A673 (cell line): ENCODE measurements at places on chromosomes 11 and 22.
A peak's percentile ranks its signal among the peaks of the same experiment; 100 is the strongest.

DNA sequence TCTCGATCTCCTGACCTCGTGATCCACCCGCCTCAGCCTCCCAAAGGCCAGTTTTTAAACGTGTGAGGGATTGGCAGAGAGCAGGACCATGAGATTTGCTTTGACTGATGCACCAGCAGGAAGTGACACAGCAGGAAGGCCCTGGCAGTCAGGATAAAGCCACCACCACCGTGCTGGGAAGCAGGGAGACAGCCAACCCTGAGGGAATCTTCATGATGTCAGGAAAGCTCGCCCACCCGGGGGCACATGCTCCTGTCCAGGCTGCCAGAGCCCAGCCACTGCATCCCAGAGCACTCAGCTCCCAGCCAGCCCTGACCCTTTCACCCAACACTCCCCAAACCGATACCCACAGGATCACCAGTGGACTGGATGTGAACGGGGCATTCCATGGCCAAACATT, 6.1 kb downstream of the TUBGCP6 start:
- DNase-seq = no peak

- no peak for DNase-seq
Measured at GRCh38 chr22:45774001-45774670, 102.5 kb downstream of the ATXN10 start.

- DNase-seq = no peak
Measured at GRCh38 chr11:65454311-65454695, 31.7 kb downstream of the NEAT1 start.

- DNase-seq = peak; percentile 82
Measured at GRCh38 chr11:32334822-32335221, 100.5 kb downstream of the WT1 start.

DNA sequence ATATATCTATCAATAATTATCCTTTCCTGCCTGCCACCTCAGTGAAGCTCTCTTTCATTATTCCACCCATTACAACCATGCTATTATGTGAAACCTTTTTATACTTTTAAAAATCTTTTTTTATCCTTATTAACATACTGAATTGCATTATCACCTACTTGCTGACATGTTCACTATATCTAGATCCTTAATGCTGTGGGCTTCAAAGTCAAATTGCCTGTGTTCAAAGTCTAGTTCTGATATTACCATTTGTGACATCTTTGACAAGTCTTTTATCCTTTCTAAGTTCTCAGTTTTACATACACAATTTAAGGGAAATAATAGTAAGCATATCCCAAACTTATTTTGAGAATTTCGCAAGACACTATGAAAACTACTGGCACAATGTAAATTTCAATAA, 2239.4 kb downstream of the LRRC4C start:
- peak; percentile 87 for DNase-seq

- peak; percentile 90 for DNase-seq
Measured at GRCh38 chr11:117010808-117011540, 87.3 kb downstream of the SIK3 start.

DNA sequence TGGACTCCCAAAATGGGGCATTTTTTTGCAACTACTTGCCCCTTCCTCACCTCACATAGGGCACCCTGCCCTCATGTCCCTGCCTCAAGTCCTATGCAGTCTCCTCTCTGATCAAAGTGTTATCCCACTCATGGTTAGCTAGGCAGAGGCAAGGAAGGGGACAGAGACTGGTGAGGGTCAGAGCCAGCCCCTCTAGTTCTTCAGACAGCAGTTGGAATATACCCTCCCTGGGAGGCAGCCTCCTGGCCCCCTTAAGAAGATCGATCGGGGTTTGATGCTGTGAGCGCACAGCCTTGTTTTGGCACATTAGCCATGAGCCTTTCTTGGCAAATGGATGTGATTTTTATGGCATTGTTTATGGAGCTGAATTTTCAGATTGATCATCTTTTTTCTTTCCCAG, 436.9 kb downstream of the BUD13 start:
- DNase-seq = no peak

- no peak for DNase-seq
Measured at GRCh38 chr11:1542267-1542666, 29.8 kb downstream of the DUSP8 start.

DNA sequence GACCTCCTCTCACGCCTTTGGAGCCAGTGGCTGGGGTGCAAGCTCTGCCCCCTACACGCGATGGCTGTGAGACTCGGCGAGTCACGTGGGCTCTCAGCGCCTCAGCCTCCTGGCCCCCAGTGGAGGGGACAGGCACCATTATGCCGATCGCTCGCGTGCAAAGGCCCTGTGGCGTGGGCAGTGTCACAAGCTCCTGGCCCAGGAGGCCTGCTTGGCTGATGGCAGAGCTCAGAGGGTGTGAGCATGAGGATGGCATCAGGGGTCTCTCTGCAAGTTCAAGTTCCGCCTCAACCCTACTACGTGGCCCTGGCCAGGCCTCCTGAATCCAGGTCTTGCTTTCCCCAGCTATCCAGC, 90.8 kb upstream of the KCNQ1OT1 start:
- no peak for DNase-seq

DNA sequence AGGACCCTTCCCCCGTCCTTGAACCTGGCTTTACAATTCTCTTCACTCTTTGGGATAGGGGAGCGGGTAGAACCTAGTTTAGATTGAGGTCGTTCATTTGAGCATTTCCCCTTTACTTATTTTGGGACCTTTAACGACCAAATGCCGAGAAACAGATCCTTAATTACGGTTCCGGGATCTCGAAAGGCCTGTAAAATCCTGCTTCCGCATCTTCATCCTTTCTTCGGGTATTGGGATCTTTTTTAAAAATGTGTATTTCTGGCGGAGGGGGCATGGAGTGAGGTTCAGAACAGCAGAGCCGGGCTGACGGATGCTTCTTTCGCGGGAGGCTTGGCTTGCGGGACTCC, 395 bp upstream of the HIPK3 start:
- DNase-seq = no peak

GRCh38 chr11:130611791-130612251, 163.4 kb downstream of the ADAMTS15 start:
- peak; percentile 32 for DNase-seq

DNA sequence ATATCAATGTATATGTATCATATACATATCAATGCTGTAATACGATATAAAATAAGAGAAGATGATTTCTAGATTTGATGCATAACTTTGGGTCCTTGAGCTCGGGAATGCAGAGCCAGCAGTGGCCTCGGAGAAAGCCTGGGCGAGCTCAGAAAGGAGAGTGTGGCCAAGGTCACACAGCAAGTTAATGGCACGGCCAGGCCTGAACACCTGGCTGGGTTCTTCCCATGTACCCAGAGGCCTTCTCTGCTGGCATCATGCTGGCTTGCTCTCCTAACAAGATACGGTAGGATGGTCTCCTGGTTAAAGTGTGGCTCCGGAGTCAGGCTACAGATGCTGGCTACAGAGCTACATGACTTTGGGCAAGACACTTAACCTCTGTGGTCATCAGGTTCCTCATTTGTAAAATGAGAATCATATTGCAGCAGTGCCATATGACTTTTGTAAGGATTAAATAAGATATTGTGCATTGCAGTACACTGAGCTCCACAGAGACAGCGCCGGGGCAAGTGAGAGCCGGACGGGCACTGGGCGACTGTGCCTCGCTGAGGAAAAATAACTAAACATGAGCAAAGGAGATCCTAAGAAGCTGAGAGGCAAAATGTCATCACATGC, 29.9 kb downstream of the TPST2 start:
- DNase-seq = no peak

DNA sequence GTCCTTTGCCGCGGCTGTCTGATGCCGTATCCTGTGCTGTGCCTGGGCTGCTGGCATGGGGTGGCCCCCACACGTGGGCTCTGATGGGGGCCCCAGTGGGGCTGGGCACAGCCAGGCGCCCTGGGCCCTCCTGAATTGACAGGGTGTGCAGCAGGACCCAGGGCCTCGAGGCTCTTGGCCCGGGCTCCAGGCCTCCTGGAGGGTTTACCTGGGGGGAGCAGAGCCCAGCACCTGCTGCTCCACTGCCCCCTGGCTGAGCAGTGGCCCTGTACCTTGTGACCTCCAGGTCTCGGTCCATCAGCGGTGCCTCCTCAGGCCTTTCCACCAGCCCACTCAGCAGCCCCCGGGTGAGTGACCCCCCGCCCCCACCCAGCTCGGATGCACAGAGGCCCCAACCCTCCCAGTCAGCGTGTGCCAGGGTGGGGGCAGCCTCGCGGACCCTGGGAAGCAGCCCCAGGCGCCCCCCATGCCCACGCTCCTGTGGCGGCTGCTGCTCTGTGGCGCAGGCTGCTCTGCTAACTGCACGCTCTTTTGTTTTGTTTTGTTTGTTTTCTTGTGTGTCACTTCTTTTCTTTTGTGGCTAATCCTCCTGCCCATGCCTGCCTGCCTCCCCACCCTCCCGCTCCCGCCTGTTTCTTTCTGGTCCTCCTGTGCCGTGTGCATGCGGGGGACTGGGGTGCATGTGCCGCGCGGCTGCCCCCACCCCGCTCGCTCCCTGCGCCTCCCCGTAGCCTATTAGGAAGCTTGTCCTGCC, 36.9 kb downstream of the MOB2 start:
- no peak for DNase-seq

DNA sequence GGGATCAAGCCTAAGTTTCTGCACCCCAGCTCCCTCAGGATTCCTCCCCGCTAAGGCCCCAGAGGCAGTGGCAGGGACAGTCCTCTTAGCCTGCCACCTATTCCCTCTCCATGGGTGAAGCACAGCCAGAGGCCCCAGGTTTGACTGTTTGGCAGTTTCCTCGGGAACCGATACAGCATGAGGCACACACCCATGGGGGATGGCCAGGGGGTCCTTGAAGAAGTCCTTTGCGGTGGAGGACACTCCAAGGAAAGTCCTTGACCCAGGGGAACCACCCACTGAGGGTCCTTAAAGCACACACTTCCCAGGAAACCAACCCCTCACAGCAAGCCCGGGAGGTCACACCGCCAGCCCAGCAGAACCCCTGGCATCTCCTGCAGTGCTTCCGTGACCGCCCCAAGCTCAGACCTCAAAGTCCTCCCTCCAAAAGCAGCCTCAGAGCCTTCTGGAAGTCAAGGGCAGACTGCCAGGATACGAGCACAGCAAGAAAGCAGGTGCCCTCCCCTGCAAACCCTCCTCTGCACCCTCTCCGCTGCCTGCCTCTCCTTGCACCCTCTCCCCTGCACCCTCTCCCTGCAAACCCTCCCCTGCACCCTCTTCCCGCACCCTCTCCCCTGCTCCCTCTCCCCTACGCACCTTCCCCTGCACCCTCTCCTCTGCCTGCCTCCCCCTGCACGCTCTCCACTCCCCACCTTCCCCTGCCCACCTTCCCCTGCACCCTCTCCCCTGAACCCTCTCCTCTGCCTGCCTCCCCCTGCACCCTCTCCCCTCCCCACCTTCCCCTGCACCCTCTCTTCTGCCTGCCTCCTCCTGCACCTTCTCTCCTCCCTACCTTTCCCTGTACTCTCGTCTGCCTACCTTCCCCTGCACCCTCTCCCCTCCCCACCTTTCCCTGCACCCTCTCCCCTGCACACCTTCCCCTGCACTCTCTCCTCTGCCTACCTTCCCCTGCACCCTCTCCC, 1.4 kb downstream of the SIGIRR start:
- peak; percentile 23 for DNase-seq

- DNase-seq = no peak
Measured at GRCh38 chr11:9820260-9820659, 156.4 kb downstream of the SWAP70 start.

- no peak for DNase-seq
Measured at GRCh38 chr11:103949781-103950180, 86.7 kb upstream of the DDI1 start.

DNA sequence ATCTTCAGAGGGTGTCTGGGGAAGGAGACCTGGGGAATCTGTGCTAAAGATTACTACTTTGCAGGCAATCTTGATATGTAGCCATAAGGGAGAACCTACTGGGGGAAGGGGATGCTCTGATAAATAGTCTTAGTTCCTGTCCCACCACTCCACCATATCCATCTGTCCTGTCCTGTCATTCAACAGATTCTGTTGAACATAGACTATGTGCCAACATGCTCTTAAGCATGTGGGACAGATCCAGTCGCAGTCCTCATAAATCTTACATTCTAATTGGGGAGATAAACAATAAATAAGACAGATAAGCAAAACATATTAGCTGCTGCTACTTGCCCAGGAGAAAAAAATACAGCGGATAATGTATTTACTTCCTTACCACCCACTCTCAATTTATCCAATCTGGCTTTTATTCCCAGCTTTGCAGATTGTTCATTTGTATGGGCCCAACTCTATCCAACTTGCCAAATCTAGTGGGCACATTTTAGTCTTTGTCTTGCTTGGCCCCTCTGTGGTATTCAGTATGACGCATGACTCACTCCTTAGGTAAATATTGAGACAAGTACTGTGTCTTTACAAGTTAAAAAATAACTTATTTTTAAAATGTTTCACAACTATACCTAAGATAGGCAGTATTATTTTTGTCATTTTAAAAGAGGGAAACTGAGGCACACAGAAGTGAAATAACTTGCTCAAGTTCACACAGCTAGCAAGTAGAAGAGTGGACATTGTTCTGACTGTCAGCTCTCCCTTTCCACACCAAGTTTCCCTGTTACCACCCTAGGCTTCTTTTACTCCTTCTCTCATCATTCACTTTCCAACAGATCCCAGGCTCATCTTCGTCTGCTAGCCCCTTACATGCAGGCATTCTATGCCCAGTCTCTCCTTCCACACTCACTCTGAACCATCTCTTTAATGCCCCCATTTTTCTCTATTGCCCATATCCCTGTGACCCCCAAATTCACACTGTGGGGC, 133.6 kb upstream of the SESN3 start:
- no peak for DNase-seq

DNA sequence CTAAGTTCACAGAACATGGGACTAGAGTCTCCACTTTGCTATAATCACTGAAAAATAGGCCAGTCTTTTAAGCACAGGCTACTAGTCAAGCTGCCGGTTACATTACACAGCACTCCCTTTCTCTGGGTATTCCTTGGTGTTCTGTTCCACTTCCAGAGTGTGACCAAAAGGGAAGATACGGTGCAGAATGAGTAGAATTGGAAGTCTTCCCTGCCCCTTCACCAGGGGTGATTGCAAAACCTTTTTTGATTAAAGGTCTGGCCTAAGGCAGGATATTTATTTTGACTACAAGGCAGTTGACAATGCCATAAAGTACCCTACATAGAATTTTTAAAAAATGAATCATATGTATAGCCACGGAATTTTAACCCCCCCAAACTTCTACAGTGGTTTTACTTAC, 59.6 kb upstream of the ADORA2A start:
- no peak for DNase-seq

- DNase-seq = no peak
Measured at GRCh38 chr11:115982666-115983065, 478.5 kb upstream of the CADM1 start.

GRCh38 chr22:22507743-22508273, 734 bp downstream of the ZNF280B start:
- DNase-seq = peak; percentile 15

DNA sequence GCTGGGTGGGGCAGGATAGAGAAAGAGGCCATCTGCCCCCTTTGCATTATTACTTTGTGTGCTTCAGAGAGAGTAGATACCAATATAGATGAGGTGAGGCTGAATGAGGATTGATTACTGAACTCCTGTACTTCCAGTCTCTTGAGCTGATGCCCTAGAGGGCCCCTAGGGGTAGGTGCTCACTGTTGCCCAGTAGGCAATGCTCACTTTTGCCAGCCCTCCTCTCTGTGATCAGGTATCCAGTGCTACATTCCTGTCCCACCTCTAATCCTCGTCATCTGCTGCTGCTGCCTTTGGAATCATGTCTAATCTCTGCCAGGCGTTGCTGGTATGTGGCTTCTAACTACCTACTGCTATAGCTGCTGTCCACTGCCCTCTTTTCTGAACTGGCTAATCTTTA, 57.2 kb downstream of the CCDC83 start:
- no peak for DNase-seq
